CD4-positive, alpha-beta T cell (primary cell): ENCODE measurements at places on chromosomes 1 and 21.

GRCh38 chr1:157580179-157580827 is 17.6 kb downstream of the FCRL4 start:
- DNase-seq = no peak
- no peaks in the 10 kb centered on the region for H3K27me3 ChIP-seq
- no peak overlapping the region for H3K4me3 ChIP-seq
- H3K27ac ChIP-seq = no peak overlapping the region
- no peaks in the 10 kb centered on the region for H3K4me1 ChIP-seq
- no peaks in the 10 kb centered on the region for H3K36me3 ChIP-seq

GRCh38 chr21:31557421-31558188 is 101.9 kb upstream of the SOD1 start:
- H3K36me3 ChIP-seq = no peaks in the 10 kb centered on the region
- no peak overlapping the region for H3K27ac ChIP-seq
- peak; percentile 24 for DNase-seq
- H3K27me3 ChIP-seq = peaks cover 11% of the 10 kb centered on the region
- H3K4me1 ChIP-seq = peaks cover 39% of the 10 kb centered on the region

GRCh38 chr1:36257375-36257767 is 33.1 kb downstream of the THRAP3 start:
- H3K27me3 ChIP-seq = no peaks in the 10 kb centered on the region
- peaks cover 3% of the 10 kb centered on the region for H3K4me1 ChIP-seq
- DNase-seq = no peak
- H3K27ac ChIP-seq = no peak overlapping the region
- peaks cover 38% of the 10 kb centered on the region for H3K36me3 ChIP-seq
- no peak overlapping the region for H3K4me3 ChIP-seq

DNA sequence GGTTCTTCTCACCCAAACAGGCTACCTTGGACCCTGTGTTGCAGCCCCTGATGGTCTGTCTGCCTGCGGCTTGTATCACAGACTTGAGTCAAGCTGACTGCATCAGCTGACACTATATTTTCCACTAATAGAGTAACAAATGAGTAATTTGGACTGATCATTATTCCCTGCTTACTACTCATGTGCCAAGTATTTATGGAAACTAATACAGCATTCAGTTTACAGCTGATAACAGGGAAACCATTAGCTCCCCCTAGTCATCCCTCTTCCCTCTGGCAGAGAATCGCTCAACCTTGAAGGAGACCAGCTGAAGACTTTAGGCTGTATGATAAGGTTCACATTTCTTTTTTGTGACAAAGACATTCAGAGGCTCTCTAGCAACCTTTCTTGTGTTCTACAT is 116.6 kb upstream of the SYT6 start:
- no peak for DNase-seq
- H3K36me3 ChIP-seq = no peaks in the 10 kb centered on the region
- H3K4me1 ChIP-seq = no peaks in the 10 kb centered on the region

DNA sequence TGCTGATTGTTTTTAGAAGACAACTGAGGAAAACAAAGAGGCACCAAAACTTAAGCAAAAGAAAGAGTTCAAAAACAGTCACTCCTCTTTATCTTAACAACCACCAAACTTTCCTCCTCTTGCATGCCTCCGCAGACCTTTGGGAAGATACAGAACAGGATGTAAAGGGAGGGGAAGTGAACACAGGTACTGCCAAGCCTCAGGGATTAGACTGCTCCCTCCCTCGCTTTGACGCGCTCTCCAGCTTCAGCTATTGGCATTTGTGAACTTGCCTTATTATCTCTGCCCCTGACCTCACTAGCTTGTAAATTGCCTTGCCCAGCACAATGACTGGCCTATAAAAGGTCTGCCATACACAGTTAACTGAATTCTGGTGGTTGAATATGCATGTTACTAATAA is 4.8 kb upstream of the SRP9 start:
- no peaks in the 10 kb centered on the region for H3K36me3 ChIP-seq
- no peak for DNase-seq

GRCh38 chr1:204885288-204885711 is 14.6 kb downstream of the NFASC start:
- no peak overlapping the region for H3K4me3 ChIP-seq
- H3K27me3 ChIP-seq = peaks cover 6% of the 10 kb centered on the region
- no peaks in the 10 kb centered on the region for H3K4me1 ChIP-seq
- H3K27ac ChIP-seq = no peak overlapping the region
- no peaks in the 10 kb centered on the region for H3K36me3 ChIP-seq

DNA sequence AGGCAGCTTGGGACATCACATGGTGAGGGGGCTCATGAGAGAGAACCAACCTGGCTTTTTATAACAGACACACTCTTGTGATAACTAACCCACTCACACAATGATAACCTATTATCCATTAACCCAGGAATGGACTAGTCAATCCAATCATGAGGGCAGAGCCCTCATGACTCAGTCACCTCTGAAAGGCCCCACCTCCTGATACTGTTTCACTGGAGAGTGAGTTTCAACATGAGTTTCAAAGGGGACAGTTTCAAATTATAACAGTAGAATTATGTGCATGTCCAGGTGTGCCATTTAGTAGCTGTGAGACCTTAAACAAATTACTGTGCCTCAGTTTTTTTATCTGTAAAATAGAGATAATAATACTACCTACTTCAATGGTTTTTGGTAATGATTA is 47.6 kb upstream of the PPP2R5A start:
- H3K4me1 ChIP-seq = no peaks in the 10 kb centered on the region
- no peaks in the 10 kb centered on the region for H3K36me3 ChIP-seq
- H3K27me3 ChIP-seq = no peaks in the 10 kb centered on the region
- no peak for DNase-seq
- H3K4me3 ChIP-seq = no peak overlapping the region

- no peak overlapping the region for H3K27ac ChIP-seq
- H3K4me1 ChIP-seq = no peaks in the 10 kb centered on the region
- H3K4me3 ChIP-seq = no peak overlapping the region
- DNase-seq = no peak
- no peaks in the 10 kb centered on the region for H3K27me3 ChIP-seq
- H3K36me3 ChIP-seq = no peaks in the 10 kb centered on the region
Observed at GRCh38 chr1:87424541-87424940, 95.9 kb downstream of the LMO4 start.

DNA sequence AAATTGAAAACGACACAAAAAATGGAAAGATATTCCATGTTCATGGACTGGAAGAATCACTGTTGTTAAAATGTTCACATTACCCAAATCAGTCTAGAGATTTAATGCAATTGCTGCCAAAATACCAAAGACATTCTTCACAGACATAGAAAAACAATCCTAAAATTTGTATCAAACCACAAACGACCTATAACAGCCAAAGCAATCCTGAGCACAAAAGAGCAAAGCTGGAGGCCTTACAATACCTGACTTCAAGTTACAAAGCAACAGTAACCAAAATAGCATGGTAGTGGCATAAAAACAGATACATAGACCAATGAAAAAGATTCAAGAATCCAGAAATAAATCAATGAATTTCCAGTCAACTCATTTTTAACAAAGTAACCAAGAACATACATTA is 1077.3 kb downstream of the KCNT2 start:
- no peak overlapping the region for H3K27ac ChIP-seq
- no peaks in the 10 kb centered on the region for H3K36me3 ChIP-seq
- H3K4me1 ChIP-seq = no peaks in the 10 kb centered on the region
- no peak overlapping the region for H3K4me3 ChIP-seq

GRCh38 chr1:220684890-220685289 is 5.3 kb upstream of the C1orf115 start:
- no peak overlapping the region for H3K4me3 ChIP-seq
- peaks cover 3% of the 10 kb centered on the region for H3K4me1 ChIP-seq
- no peaks in the 10 kb centered on the region for H3K27me3 ChIP-seq

DNA sequence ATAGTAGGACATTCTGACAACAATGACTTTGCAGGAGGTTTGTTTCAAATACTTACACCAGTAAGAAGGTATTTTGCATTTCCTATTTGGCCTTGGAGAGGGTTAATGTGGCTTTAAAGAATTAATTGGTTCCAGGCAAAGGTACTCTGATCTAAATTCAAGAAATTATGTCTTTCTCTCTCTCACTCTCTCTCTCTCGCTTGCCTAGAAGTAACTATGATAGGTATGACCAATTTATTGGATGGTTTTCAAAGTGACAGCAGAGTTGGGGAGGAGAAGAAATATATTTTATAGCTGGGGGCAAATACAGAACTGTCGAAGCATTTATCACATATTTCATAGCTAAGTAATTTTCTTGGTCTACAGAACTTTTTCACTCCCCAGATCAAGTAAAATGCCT is 116.0 kb downstream of the ATP6V1G3 start:
- H3K27ac ChIP-seq = no peak overlapping the region
- no peaks in the 10 kb centered on the region for H3K27me3 ChIP-seq
- H3K4me3 ChIP-seq = no peak overlapping the region

DNA sequence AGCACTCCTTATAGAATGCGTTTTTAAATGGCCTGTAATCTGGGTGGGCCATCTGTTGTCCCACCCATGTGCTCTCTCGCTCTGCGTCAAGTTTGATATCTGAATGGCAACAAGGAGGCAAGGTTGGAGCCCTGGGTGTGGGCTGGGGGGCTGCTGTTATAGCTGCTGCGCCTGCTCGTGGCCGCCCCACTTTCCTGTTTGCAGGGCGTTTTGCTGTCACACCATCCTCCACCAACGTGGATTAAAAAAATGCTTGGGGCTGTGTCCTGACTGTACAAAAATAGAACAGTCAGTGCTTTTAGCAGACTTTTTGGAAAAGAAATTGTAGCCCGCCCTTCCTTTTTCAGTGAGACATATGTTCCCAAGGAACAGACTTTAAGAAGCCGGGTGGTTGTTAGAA is 25.4 kb downstream of the UMODL1 start:
- no peak overlapping the region for H3K4me3 ChIP-seq
- H3K27me3 ChIP-seq = no peaks in the 10 kb centered on the region
- H3K27ac ChIP-seq = no peak overlapping the region
- DNase-seq = no peak

- DNase-seq = no peak
- H3K27ac ChIP-seq = no peak overlapping the region
- peaks cover 22% of the 10 kb centered on the region for H3K36me3 ChIP-seq
- no peaks in the 10 kb centered on the region for H3K4me1 ChIP-seq
Observed at GRCh38 chr1:197567442-197567841, 207.8 kb downstream of the DENND1B start.

DNA sequence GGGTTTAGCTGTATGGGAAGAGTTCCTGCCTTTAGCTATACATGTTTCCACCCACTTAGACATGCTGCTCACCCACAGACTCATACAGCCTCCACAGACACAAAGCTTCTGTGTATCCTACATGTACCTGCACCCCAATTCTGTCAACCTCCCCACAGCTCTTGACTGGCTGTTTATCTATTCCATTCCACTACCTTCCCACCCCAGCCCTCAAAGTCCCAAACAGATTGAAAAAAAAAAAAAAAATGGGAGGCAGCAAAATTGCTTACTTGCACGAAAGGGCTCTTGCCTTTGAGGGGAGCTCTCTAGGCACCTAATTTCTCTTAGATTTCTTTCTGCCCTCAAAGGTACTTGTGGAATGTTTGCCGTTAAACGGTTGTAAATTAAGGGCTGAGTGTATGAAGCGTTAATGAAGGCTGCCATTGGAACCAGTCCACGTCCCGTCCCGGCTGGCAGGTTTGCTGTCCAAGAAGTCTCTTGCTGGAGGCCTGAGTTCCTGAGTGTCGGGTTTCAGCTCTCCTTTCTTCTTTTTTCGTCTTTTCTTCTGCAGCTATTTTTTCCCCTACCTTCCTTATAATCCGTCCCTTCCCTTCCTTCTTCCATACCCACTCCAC is 43.6 kb downstream of the PBX1 start:
- no peaks in the 10 kb centered on the region for H3K36me3 ChIP-seq
- no peaks in the 10 kb centered on the region for H3K27me3 ChIP-seq
- no peak overlapping the region for H3K4me3 ChIP-seq
- H3K4me1 ChIP-seq = no peaks in the 10 kb centered on the region

GRCh38 chr1:67211589-67212563 is 45.6 kb downstream of the IL23R start:
- no peak overlapping the region for H3K27ac ChIP-seq
- H3K4me1 ChIP-seq = peaks cover 7% of the 10 kb centered on the region
- peak; percentile 35 for DNase-seq
- H3K36me3 ChIP-seq = no peaks in the 10 kb centered on the region
- no peak overlapping the region for H3K4me3 ChIP-seq
- no peaks in the 10 kb centered on the region for H3K27me3 ChIP-seq

GRCh38 chr1:109218516-109218915 is 4.8 kb downstream of the SARS1 start:
- H3K27me3 ChIP-seq = no peaks in the 10 kb centered on the region
- H3K27ac ChIP-seq = no peak overlapping the region
- DNase-seq = no peak
- peaks cover 33% of the 10 kb centered on the region for H3K4me1 ChIP-seq

- H3K4me3 ChIP-seq = no peak overlapping the region
- no peak overlapping the region for H3K27ac ChIP-seq
- no peaks in the 10 kb centered on the region for H3K27me3 ChIP-seq
Observed at GRCh38 chr1:236869911-236870310, 74.8 kb downstream of the MTR start.

DNA sequence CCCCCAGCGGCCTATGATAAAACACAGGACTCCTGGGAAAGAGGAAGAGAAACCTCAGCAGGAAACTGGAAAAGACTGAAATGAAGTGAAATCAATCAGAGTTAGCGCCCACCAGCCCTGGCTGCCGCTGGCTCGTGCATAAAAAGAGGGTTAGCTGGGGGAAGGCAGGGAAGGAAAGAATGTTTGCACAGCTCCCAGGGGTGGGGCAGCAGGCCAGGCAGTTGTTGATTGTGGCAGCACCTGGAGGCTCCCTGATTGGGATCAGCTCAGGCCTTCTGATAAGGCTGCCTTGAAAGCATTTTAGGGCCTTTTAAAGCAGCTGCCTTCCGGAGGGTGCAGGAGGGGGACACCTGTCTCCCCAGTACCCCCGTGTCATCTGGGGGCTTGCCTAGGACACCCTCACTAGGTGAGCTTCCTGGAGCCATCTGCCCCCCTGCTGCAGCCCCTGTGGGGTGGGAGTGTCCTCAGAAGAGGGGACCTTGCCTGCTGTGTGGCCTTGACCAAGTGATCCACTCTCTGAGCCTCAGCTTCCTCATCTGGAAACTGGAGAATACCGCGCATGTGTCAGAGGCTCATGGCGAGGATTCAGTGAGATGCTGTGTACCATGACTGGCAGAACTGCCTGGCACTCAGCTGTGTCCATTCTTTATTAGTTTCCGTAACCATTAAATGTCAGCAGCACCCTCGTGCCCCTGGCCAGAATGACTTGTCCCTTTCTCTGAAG is 6.6 kb downstream of the EPHB2 start:
- peaks cover 3% of the 10 kb centered on the region for H3K4me1 ChIP-seq
- H3K36me3 ChIP-seq = no peaks in the 10 kb centered on the region
- H3K4me3 ChIP-seq = no peak overlapping the region

DNA sequence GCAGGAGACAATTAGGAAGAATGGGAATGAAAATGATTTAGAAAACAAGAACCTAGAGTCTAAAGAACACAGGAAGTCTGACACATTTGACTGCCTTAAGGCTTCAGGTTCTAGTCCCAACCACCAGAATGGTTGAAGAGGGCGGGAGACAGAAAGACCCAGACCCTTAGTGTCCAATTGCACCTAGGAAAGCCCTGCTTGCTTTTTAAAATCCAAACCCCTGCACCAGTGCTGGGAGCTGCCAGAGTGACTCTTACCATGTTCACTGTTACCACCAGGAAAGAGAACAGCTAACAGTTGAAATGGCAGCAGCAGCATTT is 265 bp downstream of the CD1B start:
- H3K4me3 ChIP-seq = no peak overlapping the region
- no peak for DNase-seq
- H3K36me3 ChIP-seq = no peaks in the 10 kb centered on the region
- H3K27ac ChIP-seq = no peak overlapping the region
- H3K27me3 ChIP-seq = peaks cover 17% of the 10 kb centered on the region
